ENCODE measurements at places on chromosomes 4 and X.

- DNase-seq = no peak
These were observed 178.8 kb downstream of the SNCA start for GRCh38 chr4:89657931-89658700.

DNA sequence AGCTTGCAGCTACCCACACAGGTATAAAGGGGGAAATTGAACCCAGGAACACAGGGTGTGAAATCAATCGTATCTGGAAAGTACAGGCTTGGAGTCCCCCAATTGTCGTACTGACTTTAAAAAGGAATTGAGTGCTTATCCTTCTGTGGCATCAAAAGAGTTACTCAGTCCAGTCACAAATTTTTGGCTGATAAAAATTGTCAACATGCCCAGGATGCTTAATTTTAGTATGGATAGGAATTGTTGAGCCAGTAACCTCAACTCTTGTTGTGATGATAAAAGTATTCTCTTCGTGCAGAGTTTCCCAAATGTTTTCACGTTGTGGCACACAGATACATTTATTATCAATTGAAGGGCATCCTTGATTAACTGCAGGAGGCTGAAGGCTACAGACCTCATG, 43.6 kb upstream of the FTHL17 start:
- DNase-seq = no peak

- no peak for DNase-seq
These were observed 85.0 kb upstream of the WDFY3 start for GRCh38 chr4:85051526-85051925.

- DNase-seq = no peak
These were observed 107.8 kb downstream of the STOX2 start for GRCh38 chr4:184012937-184013336.
